T-helper 1 cell (primary cell): ENCODE measurements at places on chromosomes 13 and 19.

DNA sequence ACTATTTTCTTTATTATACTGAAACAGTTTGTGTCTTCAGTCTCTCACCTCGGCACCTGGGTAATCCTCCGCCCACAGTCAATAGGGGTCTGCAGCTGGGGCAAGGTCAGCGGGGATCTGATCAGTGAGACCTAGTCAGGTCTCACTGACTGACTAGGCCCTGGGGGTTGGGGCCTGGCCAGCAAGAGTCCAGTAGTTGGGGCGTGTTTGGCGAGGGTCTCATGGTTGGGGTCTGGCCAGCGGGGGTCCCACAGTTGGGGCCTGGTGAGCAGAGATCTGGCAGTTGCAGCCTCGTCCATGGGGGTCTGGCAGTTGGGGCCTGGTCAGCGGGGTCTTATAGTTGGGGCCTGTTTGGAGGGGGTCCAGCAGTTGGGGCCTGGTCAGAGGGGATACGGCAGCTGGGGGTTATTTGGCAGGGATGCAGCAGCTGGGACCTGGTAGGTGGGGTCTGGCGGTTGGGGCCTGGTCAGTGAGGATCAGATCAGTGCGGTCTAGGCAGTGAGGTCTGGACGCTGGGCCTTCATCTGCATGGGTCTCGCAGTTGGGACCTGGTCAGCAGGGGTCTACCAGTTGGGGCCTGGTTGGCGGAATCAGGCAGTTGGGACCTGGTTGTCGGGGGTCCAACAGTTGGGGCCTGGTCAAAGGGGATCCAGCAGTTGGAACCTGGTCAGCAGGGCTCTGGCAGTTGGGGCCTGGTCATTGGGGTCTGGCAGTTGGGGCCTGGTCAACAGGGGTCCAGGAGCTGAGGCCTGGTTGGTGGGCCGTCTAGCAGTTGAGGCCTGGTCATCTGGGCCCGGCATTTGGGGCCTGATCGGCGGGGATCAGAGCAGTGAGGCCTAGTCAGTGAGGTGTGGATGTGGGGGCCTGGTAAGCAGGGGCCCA, 61.1 kb upstream of the TPM4 start:
- DNase-seq = no peak

- DNase-seq = no peak
These were observed 20.1 kb upstream of the ESD start for GRCh38 chr13:46817095-46817494.

DNA sequence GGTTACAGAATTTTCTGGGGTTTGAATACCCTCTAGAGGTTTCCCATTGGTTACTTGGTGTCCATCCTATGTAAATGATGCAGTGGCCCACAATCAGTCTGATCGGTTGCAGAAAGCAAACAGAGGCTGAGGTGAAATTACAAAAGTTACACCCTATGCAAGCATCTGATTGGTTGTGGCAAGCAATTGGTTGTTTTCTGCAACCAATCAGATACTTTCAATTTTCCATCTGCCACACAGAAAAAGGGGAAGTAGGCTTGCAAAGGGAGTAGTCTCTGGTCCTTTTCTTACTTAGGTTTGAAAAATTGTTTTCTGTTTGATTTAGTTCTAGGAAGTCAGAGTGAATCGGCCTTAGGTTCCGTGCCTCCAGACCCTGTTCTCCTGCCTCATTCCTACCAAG, 93.1 kb downstream of the WTIP start:
- DNase-seq = no peak

- no peak for DNase-seq
These were observed 60.8 kb downstream of the F2RL3 start for GRCh38 chr19:16949496-16950023.

DNA sequence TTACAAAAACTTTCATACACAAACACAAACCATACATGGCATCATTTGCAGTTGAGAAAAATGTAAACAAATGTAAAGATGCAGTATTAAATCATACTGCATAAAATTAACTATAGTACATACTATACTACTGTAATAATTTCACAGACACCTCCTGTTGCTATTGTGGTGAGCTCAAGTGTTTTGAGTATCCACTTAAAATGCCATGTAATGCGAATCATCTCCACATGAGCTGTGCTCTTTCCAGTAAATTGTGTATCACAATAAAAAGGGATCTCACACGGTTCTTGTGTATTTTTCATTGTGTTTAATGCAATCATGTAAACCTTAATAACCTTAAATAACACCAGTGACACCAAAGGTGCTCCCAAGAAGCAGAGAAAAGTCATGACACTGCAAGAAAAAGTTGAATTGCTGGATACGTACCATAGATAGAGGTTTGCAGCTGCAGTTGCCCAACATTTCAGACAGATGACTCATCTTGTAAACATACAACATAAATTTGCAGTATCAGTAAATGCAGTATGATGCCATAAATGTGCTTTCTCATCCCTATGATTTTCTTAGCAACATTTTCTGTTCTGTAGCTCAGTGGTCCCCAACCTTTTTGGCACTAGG, 166.6 kb downstream of the RAP2A start:
- no peak for DNase-seq

DNA sequence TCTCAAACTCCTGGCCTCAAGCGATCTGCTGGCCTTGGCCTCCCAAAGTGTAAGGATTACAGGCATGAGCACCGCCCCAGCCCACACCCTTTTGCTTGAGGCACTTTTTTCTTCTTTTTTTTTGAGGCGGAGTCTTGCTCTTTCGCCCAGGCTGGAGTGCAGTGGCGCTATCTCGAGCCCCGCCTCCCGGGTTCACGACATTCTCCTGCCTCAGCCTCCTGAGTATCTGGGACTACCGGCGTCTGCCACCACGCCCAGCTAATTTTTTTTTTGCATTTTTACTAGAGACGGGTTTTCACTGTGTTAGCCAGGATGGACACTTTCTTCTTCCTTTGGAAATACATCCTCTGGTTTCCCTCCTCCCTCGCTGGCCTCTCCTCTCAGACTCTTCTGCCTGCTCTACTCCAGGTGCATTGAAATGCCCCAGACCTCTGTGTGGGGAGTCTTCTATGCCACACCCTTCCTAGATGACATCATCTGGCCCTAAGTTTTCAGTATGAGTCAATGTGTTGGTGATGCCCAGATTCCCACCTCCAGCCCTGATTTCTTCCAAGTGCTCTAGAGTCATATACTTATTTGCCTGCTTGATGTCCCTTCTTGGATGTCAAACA, 20.7 kb upstream of the TPT1 start:
- no peak for DNase-seq

DNA sequence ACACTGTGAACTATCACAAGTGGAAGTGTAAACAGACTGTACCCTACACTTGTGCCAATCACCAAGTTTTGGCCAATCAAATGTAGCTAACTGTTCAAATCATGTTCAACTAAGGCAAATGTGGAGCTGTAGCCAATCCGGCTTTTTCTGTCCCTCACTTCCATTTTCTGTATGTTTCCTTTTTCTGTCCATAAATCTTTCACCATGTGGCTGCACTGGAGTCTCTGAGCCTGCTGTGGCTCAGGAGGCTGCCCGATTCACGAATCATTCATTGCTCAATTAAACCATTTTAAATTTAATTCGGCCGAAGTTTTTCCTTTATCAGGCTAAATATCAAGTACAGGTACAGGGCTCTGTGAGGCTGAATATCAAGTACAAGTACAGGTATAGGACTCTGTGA, 216.5 kb downstream of the RFC3 start:
- DNase-seq = no peak

DNA sequence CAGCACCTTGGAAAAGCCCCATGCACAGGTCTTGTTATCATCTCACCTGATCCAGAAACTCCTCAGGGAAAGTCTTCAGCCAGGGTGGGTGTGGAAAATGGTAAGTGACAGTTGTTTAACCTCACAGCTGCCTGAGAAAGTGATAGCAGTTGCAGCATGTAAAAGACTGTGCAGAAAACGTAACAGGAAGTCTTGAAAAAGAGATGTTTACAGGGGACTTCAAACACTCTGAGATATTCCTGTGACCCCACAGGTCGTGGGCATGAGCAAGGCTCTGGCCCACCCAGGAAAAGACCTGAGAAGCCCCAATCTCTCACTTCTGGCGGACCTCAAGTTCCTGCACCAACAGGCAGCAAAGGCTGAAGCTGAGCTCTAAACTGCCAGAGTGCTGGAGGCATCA, 826.9 kb downstream of the UQCRFS1 start:
- DNase-seq = no peak

DNA sequence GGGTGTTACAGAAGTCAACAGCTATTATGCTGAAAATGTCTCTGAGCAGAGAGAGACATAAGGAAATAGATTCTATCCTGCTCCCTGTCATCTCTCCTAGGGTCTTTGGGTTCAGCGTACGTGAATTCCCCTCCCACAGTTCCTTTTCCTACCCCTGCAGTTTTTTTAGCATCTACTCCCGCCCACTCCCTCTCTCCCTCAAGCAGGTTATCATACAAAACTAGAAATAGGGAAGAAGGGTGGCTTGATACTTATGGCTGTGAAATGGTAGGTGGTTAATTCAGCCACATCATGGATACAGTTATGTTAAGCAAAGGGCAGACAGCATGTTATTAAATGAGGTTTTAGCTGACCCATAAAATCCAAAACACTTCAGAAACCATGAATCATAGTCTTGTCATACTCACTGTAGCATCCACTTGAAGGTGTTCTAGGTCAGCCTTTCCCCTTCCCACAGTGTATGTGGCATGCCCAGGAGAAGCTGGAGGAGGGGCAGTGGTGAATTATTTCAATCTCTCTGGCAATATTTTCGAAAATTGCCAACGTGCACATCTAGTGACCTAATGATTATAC, 236.8 kb upstream of the SERP2 start:
- DNase-seq = no peak

DNA sequence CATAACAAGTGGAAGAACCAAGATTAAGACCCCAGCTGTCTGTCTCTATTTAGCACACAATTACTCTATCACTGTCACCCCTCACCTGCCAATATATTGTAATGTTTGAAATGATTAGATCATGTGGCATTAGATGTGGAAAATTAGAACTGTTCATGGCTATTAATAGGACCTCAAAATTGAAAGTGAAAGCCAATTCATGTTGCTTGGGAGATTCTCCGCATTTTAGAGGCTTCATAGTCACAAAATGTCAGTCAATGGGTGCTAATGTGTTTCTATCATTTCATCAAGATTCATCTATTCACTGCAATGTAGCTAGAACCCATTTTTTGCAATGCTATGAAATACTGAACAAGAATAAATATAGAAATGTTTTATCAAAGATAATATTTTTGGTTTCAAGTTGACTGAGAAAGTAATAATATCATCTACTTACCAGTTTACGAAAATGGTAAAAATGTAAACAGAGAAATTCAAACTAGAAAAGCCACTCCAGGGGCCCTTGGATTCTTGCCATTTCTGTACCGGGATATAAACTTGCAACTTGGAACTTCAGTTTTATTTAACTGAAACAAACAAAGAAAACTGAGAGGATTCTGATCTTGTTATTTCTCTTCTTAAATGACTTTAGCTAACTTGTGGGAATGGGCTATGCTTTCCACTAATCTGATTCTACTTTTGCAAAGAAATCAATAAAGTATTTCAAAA, 388.6 kb downstream of the DCT start:
- no peak for DNase-seq

DNA sequence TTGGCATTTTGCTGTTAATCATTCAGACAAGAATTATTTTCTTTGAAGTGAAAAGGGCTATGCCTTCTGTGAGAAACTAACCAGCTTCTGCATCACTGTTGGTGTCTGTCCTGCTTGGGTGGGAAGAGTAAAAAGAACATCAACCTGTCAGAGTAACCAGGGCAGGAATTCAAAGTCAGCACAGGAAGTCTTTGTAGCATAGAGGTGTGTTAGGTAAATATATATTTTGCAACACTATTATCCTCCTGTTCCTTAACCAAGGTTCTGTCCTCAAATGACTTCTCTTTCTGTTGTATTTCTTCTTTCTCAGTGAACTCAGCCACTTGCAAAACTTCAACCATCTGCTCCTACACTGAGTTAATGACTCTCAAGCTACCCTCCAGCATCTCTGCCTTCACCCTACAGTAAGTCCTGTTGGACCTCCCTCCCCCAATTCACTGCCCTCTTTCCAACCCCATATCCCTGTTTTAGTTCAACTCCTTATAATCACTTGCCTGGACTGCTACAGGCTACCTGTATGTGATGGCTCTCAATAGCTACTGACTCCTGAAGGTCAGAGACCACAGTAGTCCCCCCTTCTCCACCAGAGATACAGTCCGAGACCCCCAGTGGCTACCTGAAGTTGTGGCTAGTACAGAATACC, 49.9 kb downstream of the SMAD9 start:
- no peak for DNase-seq

GRCh38 chr13:73733706-73734105, 400.5 kb downstream of the KLF12 start:
- DNase-seq = no peak

- DNase-seq = no peak
These were observed 893.8 kb upstream of the SLC10A2 start for GRCh38 chr13:103960001-103960400.

GRCh38 chr13:27549406-27549981, 70.8 kb downstream of the LNX2 start:
- DNase-seq = no peak

DNA sequence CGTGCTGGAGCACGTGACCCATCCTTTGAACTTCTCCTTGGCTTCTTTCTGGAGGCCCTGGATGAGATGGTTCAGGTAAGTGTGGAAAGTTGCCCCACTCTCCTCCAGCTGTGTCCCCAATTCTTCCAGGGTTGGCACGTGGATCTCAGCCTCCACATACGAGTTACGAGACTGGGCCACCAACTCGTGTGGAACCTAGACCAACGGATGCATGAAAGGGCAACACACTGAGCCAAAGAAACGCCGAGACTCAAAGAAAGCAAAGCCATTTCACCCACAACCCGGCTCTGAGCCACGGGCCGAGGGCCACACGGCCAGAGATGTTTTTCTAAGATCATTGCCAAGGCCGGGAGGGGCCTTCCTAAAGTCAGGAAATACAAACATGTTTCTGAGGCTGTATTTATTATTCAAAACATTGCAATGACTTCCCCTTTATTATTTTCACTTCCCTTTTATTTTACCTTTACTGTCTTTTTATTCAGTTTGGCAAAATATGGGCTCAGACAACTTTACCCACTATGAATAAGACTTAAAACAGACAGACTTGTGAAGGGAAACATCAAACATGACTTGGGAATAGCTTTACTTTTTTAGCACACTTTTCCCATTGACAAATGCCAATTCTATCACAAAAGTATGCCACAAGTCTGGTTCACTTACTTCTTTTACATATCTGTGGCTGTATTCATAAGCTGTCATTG, 94.6 kb downstream of the KL start:
- DNase-seq = no peak

DNA sequence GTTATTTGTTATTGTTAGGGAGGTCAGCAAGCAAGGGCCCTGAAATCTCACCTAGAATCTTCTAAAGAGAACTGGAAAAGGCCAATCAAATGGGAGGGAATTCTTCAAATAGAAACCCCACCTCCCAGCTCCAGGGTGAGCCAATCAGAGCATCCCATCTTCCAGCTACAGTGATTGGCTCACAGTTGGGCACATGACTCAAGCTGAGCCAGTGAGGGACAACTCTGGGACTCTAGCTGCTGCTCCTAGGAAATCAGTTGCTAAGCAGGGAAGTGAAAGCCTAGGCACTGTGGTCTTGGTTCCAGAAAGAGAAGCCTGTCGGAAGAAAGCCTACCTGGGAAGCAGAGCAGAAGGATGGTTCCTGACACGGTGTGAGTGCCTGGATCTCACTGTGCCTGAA, 13.4 kb downstream of the TM6SF2 start:
- DNase-seq = no peak
